ENCODE measurements at places on chromosomes 3 and 15.

- no peak for DNase-seq
These were observed 566.3 kb downstream of the NR2F2 start for GRCh38 chr15:96896766-96897165.

- no peak for DNase-seq
These were observed 336.9 kb upstream of the UMPS start for GRCh38 chr3:124393340-124393739.

GRCh38 chr15:86061581-86061980 lies 18.1 kb upstream of the AGBL1 start:
- no peak for DNase-seq

GRCh38 chr15:68032672-68033071 lies 21.4 kb upstream of the PIAS1 start:
- DNase-seq = no peak

- DNase-seq = no peak
These were observed 82.8 kb downstream of the PPARG start for GRCh38 chr3:12371525-12372140.

GRCh38 chr15:40843885-40844695 lies at the start of gene SPINT1:
Gene SPINT1, plus strand, starts transcription at chr15:40844048. Its CDS starts 507 bp downstream, at chr15:40844555.
- peak; percentile 14 for DNase-seq

DNA sequence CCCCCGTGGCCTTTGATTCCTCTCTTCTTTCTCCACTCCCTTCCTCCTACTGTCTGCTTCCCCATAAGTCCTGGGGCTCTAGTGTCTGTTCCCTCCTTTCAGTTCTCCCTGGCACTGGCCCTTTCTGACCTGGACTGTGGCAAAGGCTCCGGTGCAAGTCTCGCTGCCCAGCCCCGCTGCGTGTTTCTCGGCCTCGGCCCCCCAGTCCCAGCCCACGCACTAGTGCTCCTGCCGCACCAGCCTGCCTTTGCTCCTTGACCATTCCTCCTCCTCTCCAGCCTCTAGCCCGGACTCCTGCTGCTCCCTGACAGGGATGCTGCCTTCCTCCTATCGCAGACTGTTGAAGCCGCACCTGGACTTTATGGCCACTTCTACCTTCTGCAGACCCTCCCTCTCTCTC lies 2.1 kb downstream of the TM6SF1 start:
- DNase-seq = no peak

DNA sequence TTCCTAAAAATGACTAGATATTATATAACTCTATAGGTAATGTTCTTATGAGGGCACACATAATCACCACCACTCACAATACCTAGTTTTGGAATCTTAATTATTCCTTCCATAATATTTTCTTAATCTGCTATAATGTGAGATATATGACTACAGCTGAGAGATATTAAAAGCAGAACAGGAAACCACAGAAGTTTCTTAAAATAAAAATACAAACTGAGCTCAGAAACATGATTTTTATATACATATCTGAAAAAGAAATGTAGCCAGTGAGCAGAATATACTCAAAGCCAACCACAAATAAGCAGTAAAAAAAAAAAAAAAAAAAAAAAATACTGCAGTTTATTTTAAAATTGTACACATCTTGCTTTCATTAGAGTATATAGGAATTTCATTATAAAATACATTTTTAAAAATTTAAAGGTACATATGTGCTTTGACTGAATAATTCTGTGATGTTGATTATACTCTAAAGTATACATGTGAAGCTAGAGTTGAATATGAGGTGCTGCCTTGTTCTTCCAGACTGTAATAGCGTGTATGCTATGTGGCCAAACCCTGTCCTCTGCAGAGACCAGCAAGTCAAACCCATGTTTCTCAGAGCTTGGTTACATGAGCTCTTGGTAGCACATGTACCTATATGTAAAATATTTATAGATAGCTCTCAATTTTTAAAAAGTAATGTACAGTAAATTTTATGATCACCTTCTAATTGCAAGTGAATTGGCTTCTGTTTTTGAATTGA lies 175.0 kb downstream of the UBE2E2 start:
- DNase-seq = no peak

DNA sequence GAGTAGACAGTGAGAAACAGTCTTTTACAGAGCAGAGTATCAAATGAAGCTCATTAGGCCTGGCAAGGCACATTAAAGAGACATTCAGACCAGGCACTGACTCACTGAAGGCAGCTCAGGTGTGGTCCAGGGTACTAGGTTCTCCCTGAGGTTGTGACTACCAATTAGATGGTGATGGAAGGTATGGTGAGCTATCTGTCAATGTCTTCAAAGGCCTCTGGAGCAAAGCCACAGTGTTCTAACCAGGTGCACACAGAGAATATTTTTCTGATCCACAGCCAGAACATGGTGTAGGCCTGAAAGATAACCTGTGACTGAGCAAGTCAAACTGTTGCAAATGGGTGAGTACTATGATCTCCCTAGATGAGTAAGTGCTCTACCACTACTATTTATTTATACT lies 51.5 kb downstream of the EOMES start:
- no peak for DNase-seq

DNA sequence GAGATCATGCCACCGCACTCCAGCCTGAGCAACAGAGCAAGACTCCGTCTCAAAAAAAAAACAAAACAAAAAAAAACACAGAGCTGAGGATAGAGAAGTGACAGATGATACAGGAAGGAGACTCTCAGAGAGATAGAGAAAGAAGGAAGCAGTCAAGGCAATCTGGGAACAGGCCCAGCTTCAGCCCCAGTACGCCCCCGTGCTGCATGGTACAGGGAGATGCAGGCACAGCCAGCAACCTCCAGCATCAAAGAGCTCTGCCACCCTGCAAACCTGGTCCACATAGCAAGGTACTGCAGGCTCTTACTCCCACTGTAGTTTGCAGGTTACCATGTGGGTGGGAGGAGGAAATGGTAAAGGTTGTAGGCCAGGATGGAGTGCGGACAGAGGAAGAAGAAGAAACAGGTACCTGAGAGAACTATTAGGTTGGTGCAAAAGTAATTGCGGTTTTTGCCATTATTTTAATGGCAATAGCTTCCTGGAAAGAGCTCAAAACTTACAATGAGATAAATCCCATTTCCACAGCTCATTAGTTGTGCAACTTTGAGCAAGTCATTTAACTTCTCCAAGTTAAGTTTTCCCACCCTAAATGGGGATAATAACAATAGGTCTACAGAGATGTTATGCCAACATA lies 253.0 kb downstream of the ARRDC4 start:
- no peak for DNase-seq

- DNase-seq = no peak
These were observed 794.0 kb upstream of the CFAP20DC start for GRCh38 chr3:59843821-59844220.

- no peak for DNase-seq
These were observed 95.1 kb downstream of the TP63 start for GRCh38 chr3:189726277-189726676.

DNA sequence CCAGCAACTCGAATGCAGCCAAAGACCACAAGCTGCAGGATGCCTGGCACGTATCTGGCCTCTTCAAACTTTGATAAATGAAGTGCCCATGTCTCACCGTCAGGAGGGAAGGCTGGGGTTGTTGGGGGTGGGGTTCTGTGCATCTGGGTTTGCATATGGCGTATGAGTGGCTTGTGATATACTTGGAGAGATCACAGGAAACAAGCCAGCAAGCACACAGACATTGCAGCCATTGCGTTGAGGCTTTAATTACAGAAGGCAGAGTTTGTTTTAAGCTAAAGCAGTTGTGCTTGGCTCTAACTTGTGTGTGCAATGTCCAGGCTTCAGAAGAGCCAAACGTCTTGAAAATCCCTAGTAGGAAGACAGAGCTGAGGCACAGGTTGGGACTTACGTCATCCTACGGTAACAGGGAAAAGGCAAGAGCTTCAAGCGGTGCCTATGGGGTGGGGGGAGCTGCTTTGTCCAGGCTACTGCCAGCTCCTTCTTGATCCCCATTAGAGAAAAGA lies 109.2 kb downstream of the ASB7 start:
- no peak for DNase-seq

- no peak for DNase-seq
These were observed 139.6 kb downstream of the RBPMS2 start for GRCh38 chr15:64635499-64636495.

DNA sequence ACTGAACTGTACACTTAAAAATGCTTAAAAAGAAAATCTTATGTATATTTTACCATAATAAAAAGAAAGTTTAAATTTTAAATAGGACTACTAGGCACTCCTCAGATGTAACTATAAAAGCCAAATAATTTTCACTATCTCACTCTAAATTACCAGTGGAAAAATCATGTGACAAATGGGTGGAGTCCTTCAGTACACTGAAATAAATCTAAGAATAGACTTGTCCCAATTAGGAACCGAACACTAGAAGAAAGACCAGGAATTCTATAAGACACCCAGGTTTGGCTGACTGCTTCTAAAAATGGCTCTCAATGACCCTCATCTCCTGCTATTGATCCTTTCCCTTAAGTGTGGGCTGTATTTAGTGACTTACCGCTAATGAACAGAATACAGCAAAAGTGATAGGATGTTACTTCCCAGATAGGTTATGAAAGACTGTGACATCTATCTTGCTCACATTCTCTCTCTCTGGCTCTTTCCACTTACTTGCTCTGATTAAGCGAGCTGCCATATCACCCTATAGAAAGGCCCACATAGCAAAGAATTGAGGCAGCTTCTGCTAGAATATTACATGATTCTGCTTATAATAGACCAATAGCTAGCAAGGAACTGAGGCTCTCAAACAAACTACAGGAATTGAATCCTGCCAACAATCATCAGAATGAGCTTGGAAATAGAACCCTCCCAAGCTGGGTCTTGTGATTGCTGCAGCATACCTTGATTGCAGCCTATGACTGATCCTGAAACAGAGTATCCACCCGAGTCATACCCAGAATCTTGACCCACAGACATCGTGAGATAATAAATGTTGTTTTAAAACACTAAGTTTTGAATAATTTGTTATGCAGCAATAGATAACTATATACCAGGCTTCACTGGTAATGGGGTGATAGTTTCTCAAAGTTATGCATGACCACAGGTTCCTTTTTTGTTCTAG lies 16.9 kb downstream of the TTBK2 start:
- no peak for DNase-seq

GRCh38 chr3:18739099-18739433 lies 313.9 kb upstream of the SATB1 start:
- no peak for DNase-seq

DNA sequence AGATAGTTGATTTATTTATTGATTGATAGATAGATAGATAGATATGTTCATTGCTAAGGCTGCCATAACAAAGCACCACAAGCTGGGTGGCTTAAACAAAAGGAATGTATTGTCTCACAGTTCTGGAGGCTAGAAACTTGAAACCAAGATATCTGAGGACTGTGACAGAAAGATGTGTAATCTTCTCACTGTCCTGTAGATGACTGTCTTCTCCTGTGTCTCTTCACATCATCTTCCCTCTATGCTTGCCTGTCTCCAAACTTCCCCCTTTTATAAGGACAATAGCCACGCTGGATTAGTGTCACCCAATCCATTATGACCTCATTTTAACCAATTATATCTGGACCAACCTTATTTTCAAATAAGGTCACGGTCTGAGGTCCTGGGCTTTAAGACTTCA lies 40.9 kb downstream of the GNB4 start:
- no peak for DNase-seq

DNA sequence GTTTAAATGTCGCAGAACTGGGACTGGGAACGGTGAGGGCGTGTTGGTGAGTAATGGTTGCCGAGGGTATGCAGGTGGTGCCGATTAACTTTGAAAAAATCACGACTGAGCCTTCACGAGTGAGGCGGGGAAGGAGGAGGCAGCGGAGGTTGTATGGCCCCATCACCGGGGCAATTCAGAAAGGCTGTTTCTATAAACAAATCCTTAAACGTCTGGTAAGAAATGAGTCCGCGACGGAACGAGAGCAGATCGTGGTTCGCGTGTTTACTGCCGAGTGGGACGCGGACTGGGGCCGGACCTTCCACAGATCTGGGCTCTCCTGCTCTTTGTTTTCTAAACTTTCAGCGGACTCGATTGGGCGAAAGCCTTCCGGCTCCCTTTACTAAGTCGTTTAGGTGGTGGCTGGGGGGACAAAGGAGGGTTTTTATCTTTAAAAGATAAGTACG lies 2.7 kb downstream of the IGF1R start:
- DNase-seq = no peak

DNA sequence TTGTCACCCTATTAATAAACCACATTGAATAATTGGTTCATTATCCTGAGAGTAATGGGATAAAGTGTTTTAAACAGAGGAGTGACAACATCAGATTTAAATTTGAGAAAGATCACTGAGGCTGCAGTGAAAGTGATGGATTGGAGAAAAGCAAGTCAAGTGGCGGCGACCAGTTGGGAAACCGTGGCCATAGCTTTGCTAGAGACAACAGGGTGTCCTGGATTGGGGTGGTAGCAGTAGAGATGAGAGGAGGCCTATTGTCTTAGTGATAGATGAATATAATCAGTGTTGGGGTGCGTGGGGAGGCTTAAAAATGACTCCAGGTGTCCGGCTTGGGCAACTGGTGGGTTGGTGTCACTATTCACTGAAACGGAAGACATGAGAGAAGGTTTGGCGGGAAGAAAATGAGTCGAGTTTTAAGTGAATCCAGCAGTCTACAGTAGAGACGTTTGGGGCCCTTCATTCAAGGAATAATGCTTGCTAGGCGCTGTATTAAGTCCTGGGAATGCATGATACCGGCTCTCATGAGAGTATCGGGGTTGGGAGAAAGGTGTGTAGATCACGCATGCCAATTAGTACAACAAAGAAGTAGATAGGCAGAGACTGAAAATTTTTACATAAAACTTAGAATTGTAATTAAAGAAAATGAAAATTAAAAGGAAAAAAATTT lies 819 bp downstream of the NEK4 start:
- no peak for DNase-seq

GRCh38 chr3:43255662-43256061 lies 30.7 kb upstream of the SNRK start:
- no peak for DNase-seq

DNA sequence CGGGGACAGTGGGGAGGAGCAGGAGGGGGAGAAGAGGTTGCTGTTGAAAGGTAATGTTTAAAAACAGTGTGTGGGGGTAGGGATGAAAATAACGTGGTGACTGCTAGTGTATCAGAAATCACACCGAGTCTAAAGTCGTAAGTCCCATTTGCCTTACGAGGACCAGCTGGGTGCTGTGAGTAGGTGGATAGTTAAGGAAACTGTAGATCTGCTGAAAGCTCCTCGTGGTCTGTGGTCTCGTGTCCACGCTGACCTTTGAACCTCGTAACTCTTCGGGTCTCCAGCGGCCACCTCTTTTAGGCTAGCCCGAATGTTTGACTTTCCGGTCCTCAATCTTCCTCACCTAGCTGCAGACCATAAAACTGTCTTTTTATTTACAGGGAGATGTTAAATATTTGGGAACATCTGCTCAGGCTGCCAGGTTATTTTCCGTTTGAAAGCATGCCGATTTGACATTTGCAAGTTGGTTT lies 29.3 kb upstream of the ST3GAL6 start:
- no peak for DNase-seq

- no peak for DNase-seq
These were observed 11.6 kb downstream of the UPK1B start for GRCh38 chr3:119184796-119185570.

GRCh38 chr3:127632035-127632820 lies 3.2 kb downstream of the PODXL2 start:
- no peak for DNase-seq
